ENCODE measurements at places on chromosomes 12 and 14.
A peak's percentile ranks its signal among the peaks of the same experiment; 100 is the strongest.

DNA sequence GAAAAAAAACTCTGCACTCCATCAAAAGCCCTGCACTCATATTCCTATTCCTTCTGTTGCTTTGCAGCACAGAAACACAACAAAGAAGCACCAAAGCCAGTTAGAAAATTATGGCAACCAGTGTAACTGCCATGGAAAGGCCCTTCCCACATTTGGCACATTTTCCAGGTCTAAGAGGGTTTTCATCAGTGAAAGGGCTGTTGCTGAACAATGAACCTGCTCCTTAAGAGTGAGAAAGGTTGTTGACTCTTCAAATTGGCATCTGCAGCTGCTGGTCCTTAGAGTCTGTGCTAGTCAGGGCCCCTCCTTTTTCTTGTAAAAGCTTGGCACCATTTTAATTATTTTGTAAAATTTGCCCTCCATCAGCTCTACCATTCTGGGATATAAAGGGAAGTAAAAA lies 378.7 kb upstream of the KITLG start:
- DNase-seq: no peak

DNA sequence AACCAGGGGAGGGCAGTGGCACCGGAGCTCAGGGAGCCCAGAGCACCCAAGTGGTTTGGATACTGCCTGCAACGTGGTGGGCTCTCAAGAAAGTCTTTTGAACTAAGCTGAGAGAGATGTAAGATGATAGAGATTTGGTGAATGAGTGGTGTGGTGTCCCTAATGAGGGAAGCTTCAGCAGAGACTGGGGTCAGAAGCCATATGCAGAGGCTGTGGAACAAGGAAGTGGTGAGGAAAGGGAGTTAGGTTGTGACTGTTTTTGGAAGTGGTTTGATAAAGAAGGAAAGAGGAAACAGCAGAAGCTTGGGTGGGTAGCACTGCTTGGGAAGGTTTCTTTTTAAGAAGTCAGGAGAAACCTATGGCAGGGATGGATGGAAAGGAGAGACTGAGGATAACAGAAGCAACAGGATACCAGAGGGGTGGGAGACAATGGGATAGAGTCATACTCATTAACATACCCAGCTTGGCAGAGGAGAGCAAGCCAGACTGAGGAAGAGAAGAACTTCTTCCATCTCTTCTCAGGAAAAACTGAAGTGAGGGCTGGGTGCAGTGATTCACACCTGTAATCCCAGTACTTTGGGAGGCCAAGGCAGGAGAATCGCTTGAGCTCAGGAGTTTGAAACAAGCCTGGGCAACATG lies 24.1 kb downstream of the SLC4A8 start:
- DNase-seq: no peak

DNA sequence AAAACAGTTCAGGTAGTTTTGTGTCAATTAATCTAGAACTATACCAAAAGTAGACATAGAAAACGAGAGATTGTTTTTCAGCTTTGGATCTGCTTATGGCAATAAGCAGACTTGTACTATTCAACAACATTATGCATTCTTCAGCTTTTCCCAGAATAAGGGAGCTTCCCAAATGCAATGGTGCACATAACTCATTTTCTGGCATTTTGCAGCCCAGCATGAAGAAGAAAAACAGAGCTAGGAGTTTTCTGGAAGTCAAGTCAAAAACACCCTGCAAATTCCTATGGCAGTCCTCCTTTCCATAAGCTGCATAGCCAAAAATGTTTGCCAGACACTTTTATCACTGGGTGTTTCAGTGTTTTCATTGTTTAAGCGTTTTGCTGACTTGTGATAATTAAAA lies 314.7 kb downstream of the NAV3 start:
- no peak for DNase-seq

- DNase-seq: no peak
Measured at GRCh38 chr12:124861898-124862676, 1.6 kb downstream of the SCARB1 start.

DNA sequence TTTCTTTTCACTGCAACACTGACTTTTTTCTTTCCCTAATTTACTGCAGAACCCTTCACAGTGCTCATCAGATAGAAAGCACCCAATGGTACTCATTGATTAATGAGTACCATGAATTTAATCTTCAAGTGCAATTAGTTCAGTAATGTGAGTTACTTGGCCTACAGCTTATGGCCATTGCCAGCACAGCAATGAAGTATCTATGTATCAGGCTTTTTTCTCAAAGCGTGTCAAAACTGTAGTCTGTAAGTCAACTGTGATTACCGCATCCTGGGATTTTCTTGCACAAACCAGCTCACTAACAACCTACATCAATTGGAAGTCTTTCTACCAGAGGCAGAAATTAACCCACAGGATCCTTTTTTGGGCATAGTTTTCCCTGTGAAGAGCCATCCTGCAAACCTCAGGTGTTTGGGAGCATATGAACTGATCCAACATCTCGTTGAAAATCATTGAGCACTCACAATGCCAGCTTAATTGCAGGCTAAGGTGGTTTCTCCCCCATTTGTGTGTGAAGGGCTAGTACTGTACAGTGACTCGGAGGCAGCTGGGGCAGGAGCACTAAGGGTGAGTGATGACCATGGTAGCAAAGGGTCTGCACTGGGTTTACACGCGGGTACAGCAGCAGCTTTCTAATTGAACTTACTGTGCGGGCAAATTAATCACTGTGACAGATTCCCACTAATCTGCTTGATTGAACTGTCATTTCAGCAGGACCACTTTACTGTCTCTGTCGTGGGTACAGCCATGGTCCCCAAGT lies 619.3 kb downstream of the SNAPC1 start:
- DNase-seq: no peak

GRCh38 chr12:76909290-76909689 lies 30.5 kb upstream of the CSRP2 start:
- DNase-seq: no peak

DNA sequence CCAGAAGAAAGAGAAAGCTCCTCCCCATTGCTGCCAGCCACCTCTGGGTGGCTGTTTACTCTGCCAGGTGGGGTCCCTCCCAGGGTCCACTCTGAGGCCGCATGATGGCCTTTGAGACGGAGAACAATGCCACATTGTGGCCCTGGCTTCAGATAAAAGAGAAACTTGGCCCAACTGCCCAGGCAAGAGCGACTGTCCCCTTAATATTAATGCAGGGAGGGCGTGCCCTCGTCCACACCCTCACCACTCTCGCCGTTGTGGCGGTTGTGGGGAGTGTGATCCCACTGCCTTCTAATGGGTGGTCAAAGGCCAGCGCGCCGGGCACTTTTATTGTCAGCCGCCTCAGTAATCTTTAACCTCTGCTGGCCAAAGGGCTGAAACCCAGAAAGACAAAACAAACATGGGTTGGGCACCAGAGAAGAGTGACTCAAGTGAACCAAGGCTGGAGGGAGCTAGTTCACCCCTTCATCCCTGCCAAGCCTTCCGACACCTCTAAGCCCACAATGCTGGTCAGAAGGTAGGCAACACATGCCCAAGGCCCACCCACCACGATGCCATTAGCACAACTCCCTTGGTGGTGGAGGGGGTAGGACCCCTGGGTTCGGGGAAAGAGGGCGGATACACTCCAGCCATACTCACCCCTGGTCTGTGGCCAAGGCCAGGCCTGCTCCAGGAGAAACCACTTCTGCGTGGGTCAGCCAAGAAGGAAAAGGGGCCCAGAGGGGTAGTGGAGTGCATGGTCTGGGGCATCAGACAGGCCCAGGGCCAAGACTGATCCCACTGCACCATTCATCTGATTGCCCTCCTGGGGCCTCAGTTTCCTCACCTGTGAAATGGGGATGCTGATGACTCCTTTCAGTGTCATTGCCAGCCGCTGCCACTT lies 44.5 kb upstream of the BCL11B start:
- DNase-seq: peak; percentile 77

DNA sequence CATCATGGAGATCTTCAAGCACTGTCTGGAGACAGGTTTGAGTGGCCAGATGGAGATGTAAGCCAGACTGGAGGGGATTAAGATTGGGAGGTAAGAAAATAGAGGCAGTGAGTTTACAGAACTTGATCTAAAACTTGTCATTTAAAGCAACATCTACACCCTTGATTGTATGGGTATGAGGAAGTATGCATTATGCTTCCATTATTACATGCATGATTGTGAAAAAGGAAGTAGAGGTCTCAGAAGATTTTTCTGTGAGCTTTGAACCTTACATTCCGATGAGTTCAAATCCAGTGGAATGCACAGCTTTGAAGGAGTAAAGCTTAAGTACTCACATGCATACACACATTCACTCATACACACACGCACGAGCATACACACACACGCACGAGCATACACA lies 550.8 kb downstream of the MED13L start:
- no peak for DNase-seq

DNA sequence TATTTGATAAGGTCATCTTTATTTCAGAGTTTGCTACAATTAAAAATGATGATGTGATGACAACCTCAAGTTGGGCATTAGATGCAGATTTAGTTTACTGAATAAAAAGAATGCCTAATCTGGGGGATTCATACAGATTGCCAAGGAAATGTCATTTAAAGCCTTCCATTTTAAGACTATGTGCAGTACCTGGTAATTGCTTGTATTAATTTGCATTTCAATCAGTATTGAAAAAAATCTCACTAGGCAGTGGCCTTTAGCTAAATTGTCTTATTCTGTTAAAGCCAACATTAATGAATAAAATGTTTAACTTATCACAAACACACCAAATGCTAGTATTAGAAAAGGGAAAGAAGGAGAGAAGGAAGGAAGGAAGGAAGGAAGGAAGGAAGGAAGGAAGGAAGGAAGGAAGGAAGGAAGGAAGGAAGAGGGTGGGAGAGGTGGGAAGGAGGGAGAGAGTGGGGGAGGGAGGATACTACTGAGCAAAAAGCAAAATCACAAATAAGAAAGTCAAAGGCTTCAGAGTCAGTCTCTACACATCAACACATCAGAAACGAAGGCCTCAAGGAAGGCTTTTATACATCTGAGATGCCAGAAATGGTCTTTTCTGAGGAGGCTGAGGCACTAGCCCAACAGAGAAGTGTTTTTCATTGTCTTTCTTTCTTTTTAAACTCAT lies 271.1 kb upstream of the CLEC14A start:
- no peak for DNase-seq

DNA sequence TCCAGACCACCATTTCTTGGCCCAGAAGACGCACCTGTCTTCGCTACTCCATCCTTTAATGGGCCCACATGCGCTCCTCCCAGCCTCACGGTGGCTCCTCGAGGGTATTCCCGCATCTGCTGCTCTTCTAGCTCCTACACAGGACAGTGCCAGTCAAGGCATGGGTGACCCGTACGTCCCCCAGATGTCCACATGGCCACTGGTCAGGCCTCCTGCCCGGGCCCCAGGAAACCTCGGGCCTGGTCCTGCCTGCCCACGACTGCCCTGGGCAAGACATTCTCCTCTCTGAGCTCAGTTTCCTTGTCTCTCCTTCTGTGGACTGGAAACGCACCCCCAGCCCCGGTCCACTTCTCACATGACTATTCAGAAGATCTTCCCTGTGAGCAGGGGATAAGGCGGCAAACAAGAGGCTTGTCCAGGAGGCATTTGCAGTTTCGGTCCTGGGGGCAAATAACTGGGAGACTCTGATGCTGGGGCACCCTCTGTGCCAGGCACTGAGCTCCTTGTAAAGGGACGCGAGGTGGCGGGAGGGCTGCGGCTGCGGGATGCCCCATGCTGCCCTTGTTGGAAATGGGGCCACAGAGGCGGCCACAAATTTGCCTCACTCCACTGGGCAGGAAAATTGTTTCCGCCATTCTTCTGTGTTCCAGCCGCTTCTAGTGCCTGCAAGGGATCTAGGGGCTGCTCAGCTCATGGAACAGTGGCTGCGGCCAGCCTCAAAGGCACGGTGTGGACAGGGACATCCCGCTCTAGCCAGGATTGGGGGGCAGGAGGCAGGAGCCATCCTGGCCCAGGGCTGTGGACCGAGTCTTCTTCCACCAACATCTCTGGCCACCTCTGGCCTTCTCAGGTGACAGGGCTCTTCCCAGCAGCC lies 6.8 kb upstream of the BEGAIN start:
- DNase-seq: no peak

- no peak for DNase-seq
Measured at GRCh38 chr12:130087222-130087621, 75.0 kb upstream of the FZD10 start.

DNA sequence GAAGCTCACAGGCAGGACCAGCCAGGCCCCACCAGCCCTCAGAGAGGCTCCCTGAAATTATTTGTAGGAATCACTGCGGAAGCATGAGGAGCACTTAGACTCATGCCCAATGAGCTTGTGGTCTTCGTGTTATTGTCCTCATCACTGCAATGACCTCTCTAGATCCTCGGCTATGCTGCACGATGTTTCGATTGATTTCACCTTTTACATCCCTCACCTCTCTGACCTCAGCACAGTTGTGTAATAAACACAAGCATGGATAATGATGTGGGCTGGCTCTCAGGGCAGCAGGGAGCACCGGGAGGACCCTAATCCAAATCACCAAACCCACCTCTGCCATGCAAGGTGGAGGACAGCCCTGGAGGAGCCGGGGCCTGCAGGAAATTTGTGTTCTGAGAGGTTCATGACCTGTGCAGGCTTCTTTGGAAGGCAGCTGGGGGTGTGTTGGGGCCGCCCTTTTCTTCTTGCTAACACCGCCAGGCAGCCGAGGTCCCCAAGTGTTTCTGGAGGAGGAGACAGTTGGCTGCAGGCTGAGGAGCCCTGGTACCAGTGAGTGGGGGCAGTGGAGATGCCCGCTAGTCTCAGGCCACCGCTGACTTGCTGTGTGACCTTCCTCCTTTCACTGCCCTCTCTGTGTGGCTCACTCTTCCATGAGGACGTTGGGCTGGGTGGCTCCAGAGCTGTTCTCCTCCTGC lies 29.5 kb upstream of the EML1 start:
- DNase-seq: no peak

DNA sequence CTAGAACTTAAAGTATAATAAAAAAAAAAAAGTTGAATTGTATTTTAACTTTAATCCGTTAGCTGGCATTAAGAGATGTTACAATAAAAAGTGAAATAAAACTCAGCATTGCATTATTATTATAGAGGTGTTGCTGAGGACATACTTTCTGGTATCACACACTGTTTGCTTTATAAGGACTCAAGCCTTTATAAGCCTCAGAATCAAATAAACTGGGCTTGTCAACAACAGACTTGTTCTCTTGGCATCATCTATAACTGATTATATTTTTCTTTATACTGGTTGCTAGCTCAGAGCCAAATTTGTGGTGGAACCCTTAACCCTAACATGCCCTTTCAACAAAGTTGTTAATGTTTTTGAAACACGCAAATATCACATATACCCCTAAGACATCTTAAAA lies 62.3 kb downstream of the DDHD1 start:
- DNase-seq: no peak

DNA sequence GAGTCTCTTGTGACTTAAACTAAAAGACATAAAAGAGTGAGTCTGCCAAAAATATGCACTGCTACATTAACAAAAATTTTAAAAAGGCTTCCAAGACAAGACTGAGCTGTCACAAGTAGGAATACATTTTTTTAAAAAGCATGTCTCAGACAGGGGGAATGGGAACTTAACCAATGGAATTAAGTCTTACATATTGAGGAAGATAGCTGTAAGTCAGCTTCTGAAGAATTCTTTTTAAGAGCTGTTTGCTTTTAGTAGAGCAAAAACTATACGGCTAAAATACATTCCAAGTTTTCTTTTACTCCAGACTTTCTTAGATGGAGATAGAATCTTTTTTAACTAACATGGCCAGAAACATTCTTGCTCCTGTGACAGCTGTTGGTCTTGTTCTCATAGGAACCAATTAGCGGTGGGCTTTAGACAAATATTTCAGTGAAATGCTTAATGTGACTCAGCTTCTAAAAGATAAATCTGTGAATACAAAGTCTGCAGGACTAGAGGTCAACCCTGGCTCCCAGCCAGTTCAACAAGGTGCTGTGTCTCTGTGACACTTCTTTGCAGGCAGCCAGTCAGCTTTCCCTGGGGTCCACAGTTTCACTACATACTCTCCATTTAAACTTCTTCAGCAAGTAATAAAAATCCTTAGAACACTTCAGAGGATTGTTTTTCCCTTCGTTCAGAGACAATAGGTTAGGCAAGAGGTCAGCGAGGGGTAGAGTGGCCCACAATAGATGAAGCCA lies 187.6 kb downstream of the NAV3 start:
- DNase-seq: no peak
